ENCODE measurements at places on chromosomes 12 and 14. TPM values are rescaled to one million over a fixed set of nuclear protein-coding genes. Genes with fewer than 3 reads are reported as not detected.

DNA sequence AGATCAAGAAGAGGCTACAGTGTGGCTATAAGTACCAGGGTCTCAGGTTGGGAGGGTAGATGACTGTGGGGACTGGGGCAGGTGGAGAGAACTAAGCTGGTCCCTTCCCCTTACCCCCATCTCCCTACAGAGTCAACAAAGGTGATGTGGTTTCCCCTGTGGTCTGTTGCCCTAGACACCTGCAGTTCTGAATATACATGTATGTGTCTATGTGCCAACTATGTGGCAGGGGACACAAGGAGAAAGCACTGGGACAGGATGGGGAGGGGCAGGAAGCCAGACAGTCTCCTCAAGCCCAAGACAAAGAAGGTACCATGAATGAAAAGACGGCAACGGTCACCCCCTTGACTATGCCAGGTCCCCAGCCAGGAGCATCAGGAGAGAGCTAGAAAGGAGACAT lies 4.5 kb upstream of the HDAC7 start:
- peak; percentile 63 for DNase-seq

The KCTD10 gene
- 24.7 TPM for total RNA-seq

DNA sequence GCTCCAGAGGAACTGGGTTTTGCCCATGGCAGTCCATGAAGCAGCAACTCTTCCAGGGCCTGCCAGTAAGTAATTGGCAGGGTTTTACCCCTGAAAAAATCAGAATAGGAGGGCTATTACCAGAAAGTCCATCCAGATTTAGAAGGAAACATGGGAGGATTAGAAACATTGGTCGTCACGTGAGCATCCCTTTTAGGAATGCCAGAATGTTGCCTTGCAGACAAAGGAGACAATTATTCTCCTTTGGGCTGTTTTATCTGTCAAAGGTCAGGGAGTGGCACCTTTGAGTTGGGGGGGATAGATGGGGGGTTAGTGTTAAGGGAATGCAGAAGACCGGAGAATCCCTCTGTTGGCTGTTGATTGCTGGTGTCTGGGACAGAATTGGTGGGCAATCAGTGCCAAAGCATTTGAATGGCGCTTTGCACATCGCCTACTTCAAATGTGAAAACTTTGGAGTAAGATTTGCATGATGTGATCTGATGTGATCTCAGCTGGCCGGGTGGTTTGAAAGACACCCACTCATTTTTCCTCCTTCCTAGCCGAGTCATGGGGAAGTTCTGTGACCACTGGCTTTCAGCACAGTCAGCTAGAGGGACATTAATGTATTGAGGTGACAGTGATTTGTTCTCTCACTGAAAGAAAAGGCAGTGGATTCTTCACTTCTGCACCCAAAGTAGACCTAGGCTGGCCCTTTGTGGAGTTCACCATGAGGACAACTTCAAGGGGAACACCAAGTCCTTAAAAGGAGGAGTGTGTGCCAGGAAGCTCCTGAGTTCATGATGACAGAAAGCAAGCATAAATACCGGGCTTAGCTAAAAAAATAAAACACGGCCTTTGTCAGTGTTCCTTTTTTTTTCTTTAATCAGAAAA lies 31.4 kb downstream of the FLVCR2 start:
- DNase-seq, result no peak

The KLHL28 gene
- total RNA-seq, result 17.0 TPM

DNA sequence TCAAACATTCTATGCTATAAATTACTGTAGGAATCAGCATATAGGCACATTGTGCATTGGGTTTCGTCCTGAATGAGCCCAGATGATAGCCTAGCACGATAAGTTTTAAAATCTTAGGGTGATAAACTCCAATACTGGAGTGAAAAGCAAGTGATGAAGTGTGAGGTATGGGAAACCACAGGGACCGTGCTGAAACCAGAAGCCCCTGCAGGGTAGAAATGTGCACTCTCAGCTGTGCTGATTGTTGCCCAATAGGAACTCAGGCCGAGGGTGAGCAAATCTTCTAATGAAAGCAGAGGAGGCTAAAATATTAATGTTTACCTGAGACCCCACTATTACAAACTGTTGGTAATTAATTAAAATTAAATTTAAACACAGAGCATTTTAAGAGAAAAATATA lies 1486.6 kb downstream of the AACS start:
- DNase-seq, result no peak

The NTS gene
- 241 TPM for total RNA-seq

The G2E3 gene
- 19.8 TPM for total RNA-seq

GRCh38 chr12:71441836-71442566 lies 2.4 kb downstream of the LGR5 start:
- no peak for DNase-seq

DNA sequence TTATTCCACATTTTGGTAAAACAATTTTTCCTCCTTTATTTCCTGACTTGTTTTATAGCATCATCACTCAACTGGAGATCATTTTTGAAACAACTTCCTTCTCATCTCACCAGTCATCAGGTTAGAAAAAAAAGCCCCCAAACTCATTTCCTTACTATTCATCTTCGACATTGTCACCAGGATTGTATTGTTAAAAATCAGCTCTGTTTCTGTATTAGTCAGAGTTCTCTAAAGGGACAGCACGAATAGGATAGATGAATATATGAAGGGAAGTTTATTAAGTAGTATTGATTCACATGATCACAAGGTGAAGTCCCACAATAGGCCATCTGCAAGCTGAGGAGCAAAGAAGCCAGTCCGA lies 392.6 kb downstream of the FUT8 start:
- no peak for DNase-seq

GRCh38 chr12:19979584-19979983 lies 388.8 kb upstream of the PDE3A start:
- no peak for DNase-seq

DNA sequence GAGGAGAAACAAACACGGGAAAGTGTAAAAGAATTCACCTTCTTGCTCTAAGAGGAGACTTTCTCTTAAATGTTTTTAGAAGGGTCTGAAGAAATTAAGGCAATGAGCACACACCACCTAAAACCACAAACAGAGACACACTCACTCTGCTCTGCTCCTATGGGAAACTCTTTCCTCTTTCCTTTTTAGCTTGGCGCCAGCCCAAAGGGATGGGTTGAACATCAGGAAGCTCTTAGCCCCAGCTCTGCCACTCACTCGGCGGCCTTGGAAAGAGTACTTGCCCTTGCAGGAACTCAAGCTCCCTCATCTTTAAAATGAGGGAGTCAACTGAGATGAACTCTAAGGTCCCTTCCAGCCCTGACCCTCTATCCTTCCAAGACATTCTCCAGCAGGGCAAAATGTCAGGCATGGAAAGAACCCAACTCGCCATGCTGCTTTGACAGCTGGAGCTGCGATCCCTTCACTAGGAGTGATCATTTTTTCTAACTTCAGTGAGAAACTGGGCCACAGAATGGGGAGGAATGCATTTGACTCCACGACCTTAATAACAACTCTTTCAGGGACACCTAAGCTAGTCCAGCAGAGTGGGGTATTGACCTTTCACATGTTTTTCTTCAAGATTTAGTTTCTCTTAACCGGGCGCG lies 980 bp upstream of the RNASE8 start:
- DNase-seq, result no peak

The KRT72 gene
- 1.1 TPM for total RNA-seq

DNA sequence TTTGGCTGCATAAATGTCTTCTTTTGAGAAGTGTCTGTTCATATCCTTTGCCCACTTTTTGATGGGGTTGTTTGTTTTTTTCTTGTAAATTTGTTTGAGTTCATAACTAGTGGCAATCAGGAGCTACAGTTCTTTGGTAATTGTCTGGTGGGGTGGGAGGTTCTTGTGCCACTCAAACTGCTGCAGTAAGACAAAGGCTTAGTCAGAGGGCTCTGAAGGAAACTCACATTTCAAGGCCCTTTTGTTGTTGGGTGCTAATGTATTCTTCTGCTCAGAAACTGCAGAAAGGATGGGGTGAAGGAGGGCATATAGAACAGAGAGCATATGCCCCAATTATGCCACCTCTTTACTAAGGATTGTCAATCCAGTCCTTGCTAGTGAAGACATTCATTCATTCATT lies 21.9 kb downstream of the MYRFL start:
- DNase-seq, result no peak

GRCh38 chr14:30417121-30417520 lies 141.8 kb upstream of the G2E3 start:
- no peak for DNase-seq

GRCh38 chr12:76226397-76226796 lies 121.8 kb downstream of the BBS10 start:
- DNase-seq, result no peak

The BRI3BP gene
- total RNA-seq, result 33.9 TPM

DNA sequence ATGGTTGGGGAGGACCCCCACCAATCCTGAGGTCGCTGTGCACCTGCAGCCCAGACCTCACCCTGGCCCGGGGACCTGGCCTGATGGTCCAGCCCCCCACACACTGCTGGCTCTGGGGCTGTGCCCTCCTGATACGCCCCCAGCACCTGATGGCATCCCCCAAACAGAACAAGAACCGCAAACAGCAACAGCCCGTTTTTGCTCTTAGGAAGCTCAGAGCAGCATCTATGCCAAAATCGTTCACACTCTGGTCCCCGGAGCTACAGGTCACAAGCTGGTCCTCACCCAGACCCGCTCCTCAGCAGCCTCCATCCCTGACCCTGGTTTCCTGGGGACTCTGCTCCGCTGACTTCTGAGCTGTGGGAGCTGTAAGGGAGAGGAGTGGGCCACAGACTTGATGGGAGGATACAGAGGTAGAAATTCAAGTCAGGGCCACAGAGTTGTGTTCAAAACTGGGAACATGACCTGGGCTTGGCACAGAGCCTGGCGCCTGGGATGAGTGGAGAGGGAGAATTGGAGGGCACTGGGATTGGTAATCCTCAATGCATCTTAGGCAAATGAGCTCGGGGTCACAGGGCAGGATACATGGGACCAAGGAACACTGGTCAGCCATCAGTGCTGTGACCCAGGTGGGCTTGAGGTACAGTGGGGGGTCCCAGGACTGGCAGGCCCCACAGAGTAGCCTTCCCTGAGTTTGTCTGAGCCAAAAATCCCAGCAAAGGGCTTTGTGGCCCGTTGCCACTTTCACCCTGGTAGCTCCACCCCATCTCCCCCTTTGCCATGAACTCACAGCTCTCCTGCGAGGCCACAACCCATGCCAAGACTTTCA lies 170.9 kb upstream of the RTL1 start:
- peak; percentile 5 for DNase-seq

- DNase-seq, result no peak
Observed at GRCh38 chr14:102080183-102081080, 6.4 kb downstream of the HSP90AA1 start.

- DNase-seq, result no peak
Observed at GRCh38 chr14:105176513-105176912, 4.6 kb downstream of the NUDT14 start.

DNA sequence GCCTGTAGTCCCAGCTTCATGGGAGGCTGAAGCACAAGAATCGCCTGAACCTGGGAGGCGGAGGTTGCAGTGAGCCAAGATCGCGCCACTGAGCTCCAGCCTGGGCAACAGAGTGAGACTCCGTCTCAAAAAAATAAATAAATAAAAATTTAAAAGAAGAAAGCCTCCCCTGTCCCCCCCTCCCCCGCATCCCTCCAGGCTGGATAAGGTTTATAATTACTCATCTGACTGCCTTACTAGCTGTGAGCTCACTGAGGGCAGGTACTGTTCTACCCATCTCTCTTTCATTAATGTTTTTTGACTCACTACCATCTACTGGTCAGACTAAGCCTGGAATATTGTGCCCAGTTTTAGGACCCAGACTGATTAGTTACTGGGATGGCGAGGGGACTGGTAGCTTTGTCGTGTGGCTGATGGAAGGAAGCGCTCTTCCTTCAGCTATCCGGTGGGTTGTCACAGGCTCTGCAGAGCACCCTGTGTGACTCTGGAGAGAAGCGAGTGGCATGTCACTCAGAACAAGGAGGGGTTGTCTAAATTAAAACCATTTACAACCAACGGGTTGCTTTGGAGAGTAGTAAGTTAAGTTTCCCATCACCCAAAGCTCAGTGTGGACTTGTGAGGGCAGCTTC lies 16.9 kb downstream of the EVL start:
- DNase-seq, result no peak

DNA sequence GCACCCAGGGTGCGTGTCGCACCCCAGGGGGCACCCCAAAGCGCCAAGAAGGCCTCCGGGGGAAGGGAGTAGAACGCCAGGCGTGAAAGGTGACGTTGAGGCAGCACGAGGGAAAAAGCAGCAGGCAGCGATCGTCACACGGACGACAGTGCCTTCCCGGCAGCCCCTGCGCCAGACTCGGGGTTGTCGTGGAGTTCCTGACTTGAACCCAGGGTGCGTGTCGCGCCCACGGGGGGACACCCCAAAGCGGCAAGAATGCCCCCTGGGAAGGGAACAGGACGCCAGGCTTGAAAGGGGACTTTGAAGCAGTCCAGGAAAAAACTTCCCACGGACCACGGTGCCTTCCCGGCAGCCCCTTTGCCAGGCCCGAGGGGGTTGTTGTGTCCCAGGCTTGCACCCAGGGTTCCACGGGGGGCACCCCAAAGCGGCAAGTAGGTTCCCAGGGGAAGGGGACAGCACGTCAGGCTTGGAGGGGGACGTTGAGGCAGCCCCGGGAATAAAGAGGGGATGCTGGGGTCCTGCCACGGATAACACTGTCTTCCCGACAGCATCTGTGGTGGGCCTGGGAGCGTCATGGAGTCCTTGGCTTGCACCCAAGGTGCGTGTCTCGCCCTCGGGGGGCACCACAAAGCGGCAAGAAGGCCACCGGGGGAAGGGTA lies 159.2 kb upstream of the ALG10B start:
- no peak for DNase-seq

DNA sequence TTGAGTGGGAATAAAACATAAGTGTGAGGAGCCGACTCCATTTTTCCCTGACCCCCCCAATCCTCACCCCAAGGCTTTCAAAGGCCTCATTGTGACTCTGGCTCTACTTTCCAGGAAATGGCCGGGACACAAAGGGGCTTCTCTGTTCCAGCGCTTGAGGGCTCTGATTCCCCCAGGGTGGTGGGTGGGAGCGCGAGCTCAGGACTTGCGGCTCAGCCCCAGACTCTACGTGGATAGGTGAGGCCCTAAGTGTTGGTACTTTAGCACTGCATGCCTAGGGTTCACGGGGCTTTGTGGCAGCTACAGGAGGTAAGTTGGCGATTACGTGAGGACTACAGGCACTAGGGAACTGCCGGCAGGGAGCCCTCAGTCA lies 553 bp downstream of the CNPY2 start:
- no peak for DNase-seq

DNA sequence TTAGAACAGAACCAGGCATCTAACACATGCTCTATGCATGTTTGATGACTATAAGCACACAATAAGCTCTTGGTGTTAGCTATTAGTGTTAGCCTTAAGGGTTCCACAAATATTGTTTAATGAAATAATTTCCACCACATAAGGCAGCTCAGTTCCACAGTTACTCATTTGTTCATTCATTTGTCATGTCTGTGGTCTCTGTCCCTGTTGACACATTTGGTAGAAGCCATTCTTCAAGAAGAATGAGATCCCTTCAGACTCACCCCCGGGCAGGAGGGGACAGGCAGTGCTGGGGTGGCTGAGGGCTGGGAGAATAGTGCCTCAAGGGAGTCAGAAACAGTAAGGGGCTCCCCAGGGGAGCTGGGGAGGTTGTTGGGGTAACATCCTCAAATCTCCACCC lies 3.7 kb upstream of the FAIM2 start:
- DNase-seq, result no peak

The RPGRIP1 gene
- 3.3 TPM for total RNA-seq

The NRDE2 gene
- 47.0 TPM for total RNA-seq

The TCL1B gene
- total RNA-seq, result not detected
